ENCODE measurements at places on chromosomes 2 and 18.

DNA sequence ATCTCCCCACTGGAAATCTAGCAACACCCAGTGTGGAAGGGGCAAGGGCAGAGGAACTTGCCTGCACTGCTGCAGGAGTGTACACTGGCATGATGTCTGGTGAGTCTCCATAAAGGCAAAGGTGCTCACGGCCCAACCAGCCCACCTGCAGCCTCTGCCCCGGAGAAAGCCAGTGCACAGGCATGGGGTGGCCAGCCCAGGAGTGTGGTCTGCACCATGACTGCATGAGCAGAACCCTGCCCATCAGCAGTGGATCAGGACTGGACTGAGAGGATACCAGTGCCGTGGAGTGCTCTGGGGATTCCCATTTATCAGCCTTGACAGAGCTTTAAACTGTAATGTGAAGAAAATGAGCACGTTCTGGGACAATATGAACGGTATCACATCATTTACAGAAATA is 342.6 kb upstream of the HS6ST1 start:
- DNase-seq, result no peak

GRCh38 chr2:4180631-4181030 is 477.3 kb downstream of the DCDC2C start:
- DNase-seq, result no peak

GRCh38 chr2:583666-584065 is 93.5 kb downstream of the TMEM18 start:
- no peak for DNase-seq

DNA sequence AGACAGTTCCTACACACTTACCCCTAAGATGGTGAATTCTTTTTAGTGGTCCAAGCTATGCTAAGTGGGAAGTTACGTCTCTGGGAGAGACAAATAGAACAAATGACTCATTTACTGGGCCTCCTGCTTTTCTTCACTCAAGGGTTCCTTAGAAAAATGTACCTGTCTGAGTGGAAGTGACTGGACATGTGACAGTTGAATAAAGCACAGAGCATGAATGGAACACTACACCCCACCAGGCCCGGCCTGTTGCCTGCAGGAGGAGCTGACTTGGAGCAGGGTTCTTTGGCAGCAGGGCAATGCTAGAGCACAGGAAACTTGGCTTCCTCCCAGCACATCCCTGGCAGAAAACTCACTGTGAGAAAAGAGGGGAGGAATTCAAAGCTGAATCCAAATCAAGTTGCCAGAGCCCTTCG is 451.0 kb upstream of the SETBP1 start:
- no peak for DNase-seq

DNA sequence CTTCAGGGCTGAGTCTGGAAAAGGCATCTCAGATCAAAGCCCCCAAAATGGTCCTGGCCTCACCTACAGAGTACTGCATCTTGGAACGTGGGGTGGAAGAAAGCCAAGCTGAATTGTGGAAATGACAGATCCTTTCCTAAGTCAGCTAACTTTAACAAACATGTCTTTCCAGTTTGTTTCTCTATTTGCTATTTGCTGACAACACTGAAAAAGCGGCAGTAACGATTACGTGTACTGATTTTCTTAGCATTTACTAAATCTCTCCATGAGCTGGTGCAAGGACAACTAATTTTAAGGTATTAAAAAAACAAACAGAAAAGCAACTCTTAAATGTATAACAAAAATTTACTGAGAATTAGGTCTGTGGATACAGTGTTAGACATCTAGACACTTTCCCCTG is 1.1 kb downstream of the HIBCH start:
- no peak for DNase-seq

DNA sequence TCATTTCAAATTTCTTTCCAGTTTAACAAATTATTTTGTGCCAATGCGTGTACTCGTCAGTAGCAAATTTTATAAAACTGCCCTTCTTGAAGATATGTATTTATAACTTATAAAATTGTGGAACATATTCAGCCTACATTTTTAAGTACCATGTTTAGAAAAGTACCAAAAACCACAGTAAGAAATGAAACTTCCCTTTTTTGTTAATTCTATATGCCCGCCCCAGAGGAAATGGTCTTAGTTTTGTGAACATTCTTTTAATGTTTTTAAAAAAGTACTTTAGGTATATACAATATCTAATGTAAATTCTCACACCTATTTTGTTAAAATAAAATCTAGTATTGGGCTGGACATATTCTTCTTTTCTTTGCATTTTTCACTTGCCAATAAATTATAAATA is 1.2 kb downstream of the UGT1A9 start:
- no peak for DNase-seq

- DNase-seq, result no peak
These were observed 11.9 kb upstream of the REG3G start for GRCh38 chr2:79013629-79014028.

DNA sequence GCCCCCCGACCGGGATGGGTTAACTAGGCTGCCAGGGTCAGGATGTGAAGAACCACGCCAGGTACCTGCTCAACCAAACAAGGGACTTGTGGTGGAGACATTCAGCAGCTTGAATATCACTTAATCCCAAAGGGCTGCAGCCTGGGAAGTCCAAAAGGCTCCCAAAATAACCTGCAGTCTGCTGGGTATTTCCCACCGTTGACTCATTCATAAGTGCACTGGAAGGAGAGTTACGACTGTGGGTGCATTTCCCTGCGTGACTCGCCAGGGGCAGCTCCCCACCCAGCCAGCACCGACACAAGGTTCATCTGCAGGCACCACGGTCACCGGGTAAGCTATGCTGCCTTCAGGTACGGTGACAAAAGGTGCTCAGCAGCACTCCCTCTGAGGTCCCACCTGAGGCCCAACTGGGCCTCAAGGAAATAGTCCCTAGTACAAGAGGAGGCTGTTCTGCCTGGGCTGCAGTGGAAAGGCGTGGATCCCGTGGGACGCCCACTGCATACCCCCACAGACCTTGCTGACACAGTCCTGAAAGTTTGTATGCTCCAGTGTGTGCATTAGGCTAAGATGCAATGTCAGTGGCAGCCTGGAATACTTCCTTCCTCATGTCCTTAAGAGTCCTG is 86.5 kb downstream of the UXS1 start:
- DNase-seq, result no peak

DNA sequence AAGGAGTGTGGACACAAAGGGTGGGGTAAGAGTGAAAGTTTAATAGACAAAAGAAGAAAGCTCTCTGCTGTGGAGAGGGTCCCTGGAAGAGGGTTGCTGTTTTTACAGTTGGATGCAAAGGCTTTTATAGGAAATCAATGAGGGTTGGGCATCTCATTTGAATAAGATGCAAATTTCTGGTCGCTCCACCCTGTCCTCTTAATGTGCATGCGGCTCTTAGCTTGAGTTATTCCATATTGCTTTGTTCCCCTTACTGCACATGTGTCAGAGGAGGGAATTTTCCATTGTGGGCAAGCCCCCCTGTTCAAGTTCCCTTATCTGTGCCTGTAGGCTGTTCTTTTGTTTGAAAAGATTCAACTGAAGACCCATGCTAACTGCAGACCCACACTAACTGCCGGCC is 326.5 kb downstream of the BCL11A start:
- DNase-seq, result no peak

DNA sequence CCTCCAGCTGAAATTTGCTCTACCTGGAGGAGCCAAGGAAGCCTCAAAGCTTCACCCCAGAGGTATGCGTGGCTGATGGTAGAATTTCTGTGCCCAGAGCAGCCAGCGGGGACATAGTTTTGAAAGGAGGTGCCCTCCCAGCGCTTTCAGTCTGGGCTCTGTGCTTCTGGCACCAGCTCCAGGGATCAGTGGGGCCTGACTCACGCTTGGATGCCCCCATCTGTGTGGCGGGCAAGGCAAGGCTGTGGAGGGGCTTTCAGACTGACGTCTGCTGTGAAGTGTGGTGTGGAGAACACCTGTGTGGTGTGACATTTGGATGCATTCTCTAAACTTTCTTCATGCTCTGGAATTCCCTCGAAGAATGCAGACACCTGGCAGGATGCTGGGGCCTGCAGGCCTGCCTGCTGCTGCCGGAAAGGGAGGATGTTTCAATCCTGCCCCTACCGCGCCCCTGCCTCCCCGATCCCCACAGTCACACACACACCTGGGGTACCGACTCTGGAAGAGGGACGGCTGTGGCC is 84.1 kb downstream of the CTIF start:
- no peak for DNase-seq

- DNase-seq, result no peak
These were observed 31.5 kb downstream of the ACSL3 start for GRCh38 chr2:222892321-222892720.

GRCh38 chr2:144248350-144249034 is 271.4 kb downstream of the ZEB2 start:
- DNase-seq, result no peak

DNA sequence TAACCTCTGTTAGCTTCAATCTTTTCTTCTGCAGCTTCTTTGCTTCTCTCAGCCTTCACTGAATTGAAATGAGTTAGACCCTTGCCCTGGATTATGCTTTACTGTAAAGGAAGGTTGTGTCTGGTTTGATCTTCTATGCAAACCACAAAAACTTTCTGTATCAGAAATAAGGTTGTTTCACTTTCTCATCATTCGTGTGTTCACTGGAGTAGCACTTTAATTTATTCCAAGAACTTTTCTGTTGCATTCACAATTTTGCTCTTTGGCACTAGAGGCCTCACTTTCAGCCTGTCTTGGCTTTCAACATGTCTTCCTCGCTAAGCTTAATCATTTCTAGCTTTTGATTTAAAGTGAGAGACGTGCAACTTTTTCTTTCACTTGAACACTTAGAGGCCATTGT is 365.3 kb downstream of the TDRD15 start:
- DNase-seq, result no peak

DNA sequence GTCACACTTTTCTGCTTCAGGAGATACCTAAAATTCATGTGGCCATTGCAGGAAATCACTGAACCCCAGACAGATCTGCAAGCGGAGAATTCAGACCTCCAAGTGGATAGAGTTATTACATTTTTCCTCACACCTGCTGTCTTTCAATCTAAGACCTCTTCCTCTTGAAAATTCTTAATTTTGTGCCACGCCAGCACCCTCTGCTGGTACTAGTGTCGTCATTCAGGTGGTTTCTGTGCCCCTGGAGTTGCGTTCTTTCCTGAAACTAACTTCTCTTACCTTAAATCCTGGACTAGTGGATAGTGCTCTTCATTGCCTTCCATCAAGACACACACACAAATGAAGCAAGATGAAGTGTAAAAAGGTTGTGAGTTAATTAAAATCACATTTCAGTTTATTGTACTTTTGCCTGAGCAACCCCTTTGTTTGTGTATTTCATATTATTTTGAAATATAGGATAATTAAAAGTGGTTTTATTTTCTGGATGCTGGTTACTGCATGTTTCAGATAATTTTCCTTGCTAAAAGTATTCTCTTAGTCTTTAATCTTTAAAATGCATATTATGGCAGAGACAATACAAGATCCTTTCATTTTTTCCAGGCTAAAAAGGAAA is 1.6 kb upstream of the DNER start:
- no peak for DNase-seq

- DNase-seq, result no peak
These were observed 49.0 kb downstream of the CDK15 start for GRCh38 chr2:201855356-201855755.

- no peak for DNase-seq
These were observed 56.6 kb upstream of the SLC1A4 start for GRCh38 chr2:64932371-64933216.

- no peak for DNase-seq
These were observed 1072.4 kb downstream of the RPIA start for GRCh38 chr2:89763581-89764485.

- DNase-seq, result no peak
These were observed 31.1 kb downstream of the NDUFA10 start for GRCh38 chr2:239994086-239994485.

GRCh38 chr18:49608366-49609255 is 46.8 kb downstream of the LIPG start:
- DNase-seq, result no peak

DNA sequence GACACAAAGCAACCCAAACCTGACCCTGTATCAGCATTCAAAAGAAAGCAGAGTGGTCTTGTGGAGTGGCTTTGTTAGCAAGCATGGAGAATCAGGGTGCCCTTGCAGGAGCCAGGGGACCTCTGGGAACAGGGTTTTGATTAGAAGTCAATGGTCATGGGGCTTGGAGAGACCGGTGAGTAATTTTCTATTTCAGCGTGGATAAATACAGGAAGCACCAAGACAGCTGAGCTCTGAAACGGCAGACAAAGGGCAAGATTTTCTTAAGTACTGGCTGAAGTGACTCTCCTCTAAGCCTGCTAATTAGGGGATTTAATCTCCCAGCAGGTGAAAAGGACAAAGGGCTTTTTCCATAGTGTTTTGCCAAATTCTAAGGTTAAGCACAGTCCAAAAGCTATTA is 78.0 kb upstream of the GAREM1 start:
- no peak for DNase-seq

DNA sequence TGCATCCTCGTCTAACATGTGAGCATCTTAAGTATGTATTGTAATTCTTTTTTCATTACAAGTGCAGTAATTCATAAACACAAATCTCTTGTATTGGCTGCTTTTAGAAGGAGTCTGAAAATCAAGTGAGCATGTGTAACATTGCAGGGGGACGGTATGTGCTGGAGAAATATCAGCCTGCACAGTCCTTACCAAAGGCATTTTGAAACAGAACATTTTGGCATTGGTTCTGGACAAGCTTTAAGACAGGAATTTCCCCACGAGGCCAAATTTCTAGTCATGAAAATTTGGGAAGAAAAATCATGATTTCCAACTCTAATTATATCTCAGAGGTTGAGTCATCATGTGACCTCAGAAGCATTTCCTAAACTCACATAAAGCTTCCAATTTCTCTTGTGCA is 24.7 kb upstream of the NRP2 start:
- peak; percentile 93 for DNase-seq

DNA sequence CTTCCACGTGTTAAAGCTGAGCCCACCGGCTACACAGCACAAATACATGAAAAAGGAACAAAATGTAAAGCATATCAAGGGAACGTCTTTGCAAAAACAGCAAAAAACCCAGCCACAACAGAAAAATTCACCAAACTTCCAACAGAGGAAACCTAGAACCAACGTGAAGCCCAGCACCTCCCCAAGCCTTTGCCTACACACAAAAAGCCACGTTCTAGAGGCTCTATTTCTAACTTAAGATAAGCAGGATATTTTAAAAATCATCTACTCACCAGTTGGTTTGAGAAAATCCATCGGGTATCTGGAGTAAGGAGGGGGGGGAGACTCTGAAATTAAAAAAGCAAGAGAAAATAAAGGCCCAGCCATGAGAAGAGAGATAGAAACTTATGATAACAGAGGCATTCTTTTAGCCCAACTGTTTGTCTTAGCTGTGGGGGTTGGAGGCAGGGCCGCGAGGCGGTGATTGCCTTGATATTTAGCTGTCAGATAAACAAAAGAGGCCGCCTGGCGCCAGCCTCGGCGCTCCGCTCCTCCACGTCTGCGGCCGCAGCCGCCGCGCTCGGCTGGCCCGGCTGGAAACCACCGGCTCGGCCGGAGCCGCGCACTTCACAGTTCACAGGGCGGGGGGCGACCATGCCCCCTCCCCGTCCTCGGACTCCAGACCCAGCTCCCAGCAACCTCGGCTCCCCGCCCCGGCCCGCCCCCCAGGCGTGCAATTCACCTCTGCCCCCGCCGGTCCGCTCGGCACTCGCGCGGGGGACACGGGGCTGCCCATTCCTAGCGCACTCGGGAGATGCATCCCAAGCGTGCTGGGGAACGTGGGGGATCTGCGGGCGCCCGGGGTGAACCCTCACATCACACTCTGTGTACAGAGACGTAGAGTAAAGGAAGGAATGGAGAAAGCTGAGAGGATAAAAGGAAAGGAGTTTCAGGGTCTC is 2.4 kb downstream of the SMAD7 start:
- DNase-seq, result no peak

- DNase-seq, result no peak
These were observed 43.1 kb upstream of the TGFA start for GRCh38 chr2:70596739-70597138.
